ENCODE measurements at places on chromosomes 2 and 18.

DNA sequence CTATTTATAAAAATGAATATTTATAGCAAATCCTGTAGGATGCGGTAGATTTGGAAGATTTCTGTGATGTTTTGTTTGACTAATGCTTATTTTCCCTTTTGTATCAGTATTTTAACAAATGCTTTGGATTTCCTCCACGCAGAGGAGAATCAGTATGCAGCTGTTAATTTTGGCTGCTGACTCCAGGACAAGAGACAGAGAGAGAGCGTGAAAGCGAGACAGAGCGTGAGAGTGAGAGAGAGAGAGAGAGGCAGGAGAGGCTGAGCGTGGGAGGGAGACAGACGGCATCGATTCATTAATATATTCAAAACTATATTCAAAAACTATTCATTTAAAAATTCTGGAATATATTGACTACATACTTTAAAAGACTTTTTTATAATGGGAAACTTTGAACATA is 62.5 kb downstream of the RRM2 start:
- DNase-seq = no peak

- no peak for DNase-seq
Observed at GRCh38 chr2:149463328-149464002, 124.1 kb downstream of the MMADHC start.

DNA sequence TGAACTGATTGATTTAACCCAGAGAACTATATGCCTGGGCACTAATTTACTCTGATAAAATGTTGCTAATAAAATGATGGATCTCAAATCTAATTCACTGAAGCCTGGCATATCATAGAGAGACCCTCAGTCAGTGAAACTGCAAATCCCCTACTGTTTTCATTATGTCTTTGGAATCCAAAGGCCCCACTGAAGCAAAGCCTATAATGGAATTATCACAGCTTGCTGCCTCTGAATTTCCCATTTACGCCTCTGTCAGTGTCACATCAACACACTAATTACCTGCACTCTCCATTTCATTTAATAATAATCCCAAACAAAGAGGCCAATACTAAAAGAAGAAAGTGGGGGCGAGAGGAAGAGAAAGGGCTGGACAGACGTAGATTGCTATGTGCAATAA is 470.9 kb downstream of the MBD2 start:
- DNase-seq = no peak

GRCh38 chr18:40447820-40448219 is 1507.2 kb upstream of the PIK3C3 start:
- no peak for DNase-seq

GRCh38 chr18:37524498-37525261 is 40.9 kb downstream of the CELF4 start:
- DNase-seq = no peak

- DNase-seq = no peak
Observed at GRCh38 chr2:105738658-105739241, 6.0 kb upstream of the NCK2 start.

DNA sequence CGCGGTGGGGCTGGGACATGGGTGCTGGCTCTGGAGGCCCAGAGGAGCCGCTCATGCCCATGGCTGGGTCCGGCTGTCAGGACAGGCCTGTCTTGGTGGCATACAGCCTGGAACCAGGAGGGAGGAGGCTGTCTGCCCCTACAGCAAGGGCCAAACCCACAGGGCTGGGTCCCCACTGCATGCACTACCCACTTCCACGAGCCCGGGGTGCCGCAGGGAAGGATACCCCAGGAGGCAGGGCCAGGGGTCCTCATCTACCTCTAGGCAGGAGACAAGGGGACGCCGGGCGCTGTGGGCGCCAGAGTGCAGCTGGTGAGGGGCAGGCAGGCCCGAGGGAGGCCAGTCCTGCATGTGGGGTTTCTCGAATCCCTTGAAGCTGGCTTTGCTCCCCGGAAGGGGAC is 95.1 kb upstream of the GPC1 start:
- DNase-seq = no peak

DNA sequence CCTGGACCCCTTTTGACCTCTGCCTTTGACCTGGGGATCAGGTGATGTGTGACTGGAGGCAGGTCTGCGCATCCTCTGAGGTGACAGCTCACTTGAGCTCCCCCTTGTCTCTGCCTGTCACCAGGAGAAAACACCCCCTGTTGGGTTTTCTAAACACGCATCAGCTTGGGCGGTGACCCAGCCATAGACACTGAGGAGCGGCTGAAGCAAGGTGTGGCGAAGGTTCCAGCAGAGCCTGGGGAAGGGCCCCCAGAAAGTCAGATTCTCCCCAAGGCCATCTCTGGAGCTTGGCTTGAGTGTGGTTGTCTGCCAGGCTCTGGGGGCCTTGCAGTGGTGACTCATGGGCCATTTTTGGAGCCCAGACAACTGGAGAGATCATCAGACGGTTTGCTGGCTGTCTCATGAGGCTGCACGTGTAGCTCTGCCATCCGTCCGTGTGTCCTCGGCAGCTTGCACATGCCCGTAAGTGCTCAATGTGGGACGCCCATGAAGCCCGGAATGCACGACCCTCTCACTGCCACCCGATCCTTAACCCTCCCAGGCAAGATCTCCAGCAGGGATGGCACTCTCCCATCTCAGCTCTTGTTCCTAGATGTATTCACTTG is 29.4 kb downstream of the SIX3 start:
- no peak for DNase-seq
